ENCODE measurements at places on chromosomes 6 and 20.

DNA sequence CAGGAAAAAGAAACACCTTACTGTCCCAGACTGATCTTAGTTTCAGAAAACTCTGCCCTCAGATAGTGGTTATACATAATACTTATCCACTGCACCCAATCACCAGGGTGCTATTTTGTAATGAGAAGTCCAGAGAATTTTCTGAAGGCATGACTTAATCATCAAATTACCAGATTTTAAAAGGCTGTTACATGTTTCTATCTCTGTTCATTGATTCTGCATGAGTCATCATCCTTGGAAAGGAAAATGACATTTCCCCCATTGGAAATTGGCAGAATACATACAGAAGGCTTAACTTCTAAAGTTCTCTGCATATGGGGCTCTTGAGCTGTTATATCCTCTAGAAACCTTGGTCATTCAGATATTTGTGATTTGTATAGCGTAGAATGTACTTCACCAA is 587.9 kb upstream of the FLRT3 start:
- no peak for DNase-seq

DNA sequence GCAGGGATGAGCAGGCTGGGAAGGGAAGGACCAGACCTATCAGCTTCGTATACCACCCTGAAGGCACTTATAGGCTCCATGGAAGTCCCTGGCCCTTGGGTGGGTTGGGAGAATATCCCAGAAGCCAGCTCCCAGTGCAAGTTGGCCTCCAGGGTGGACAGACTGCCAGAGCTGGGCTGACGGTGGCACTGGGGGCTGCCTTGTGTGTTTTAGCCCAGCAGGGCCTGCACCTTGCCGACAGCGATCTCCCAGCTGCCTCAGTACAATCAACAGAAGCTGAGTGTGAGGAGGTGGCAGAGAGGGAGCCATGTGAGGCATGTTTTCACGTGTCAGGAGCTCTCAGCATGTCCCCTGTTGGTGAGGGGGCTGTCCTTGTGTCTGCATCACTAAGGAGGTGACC is 159.5 kb downstream of the VEGFA start:
- no peak for DNase-seq

- DNase-seq: no peak
Measured at GRCh38 chr6:109428889-109429477, 11.4 kb downstream of the PPIL6 start.

DNA sequence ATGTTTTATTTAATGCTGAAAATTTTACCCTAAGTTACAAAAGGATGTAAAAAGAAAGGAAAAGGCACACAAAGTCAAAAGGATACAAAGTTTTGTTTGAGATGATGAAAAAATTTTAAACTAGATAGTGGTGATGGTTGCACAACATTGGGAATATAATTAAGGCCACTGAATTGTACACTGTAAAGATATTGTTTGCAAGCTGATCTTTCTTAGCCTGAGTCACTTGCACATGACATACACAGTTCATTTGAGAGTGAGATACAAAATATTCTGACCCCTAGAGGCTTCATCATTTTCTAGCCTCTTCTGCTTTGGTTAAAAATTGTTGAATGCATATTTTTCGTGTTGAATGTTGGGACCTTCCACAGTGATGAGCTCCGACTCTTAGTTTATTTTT is 462.6 kb downstream of the HDGFL1 start:
- DNase-seq: no peak

- DNase-seq: no peak
Measured at GRCh38 chr6:53805016-53805415, 10.2 kb downstream of the LRRC1 start.

GRCh38 chr6:18118330-18118729 is 4.1 kb downstream of the NHLRC1 start:
- no peak for DNase-seq

DNA sequence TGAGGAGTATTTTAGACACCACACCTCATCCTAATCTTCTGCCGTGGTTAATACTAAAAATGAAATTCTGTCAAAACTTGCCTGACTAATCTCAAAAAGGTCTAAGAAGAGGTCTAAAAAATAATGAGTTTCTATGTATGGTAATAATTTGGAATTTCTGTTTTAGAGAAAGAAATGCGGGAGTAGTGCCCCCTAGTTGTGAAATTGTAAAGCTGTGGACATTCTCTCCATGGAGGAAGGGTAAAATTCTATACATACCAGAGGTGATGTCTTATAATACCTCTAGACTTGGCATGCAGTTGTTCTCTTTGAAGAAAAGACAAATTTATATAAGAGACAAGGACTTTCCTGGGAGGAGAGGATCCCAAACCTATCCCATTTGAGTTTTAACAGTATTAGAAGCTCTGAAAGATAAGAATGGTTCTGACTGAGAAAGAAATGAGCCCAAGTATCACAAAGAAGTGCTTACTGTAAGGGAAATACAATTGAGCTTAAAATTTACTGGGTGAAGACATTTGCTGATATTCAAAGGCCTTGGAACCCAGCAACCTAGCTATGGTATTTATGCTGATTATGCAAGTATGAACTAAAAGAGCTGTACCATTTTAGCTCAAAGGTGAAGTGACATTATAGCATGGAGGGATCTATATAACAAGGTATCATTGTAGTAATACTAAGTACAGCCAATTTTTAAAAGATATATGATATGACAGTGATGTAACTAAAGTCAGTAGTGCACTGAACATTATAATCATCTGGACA is 5.1 kb upstream of the EPHA7 start:
- DNase-seq: no peak

- DNase-seq: no peak
Measured at GRCh38 chr6:80872199-80872950, 765.9 kb downstream of the BCKDHB start.

DNA sequence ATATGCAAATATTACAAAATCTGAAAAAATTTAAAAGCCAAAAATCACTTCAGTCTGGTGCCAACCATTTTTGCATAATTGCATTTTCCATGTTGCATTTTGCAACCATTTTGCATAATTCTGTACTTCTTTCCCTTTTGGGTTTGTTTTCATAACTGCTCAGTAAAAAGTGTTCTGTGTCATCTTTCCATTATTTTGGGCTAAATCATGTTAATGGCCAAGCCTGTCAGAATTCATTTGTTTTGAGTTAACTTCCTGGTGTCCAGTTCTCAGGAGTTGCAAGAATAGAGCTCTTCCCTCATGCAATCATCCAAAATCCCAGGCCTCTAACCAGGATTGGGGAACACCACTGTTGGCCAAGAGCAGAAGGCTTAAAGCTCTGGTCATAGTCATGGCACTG is 133.6 kb downstream of the MTHFD1L start:
- no peak for DNase-seq

GRCh38 chr6:15578716-15579391 is 84.0 kb downstream of the DTNBP1 start:
- no peak for DNase-seq
